ENCODE measurements at places on chromosomes 3 and 15.

- DNase-seq, result no peak
Measured at GRCh38 chr3:189449084-189449483, 182.1 kb upstream of the TP63 start.

DNA sequence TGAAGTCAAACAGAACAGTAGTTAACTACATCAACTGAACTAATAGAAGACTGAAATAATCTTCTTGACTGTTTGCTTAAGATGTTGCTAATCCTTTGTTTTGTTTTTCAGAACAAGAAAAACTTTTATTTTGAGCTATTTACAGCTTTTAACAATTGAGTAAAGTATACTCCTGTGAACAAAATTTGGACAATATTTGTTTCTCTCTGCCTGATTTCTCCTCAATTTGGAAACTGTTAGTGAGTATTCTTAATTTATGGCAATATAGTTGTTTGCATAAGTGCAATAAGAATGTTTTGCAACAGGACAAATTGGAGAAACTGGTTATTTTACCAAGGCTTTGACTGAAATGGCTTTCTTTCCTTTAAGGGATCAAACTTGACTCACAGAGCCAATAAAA lies 36.5 kb upstream of the ENTPD3 start:
- DNase-seq, result no peak

DNA sequence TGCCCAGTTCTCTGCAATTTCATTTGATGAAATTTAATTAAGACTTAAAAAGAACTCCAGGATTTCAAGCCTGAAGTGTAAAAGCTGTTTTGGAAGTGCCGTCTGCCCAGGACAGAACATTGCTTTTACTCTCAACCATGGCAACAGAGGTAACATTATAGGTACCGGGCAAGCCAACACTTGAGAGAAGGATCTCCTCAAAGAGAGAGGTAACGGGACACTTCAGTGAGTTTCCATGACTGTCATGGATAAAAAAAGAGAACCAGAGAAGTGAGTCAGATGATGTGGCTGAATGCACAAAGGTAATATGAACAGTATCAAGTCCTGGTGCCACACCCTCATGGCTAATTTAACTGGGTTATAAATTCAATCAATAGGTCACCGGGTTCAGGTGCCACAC lies 130.2 kb upstream of the LMOD3 start:
- DNase-seq, result no peak

- no peak for DNase-seq
Measured at GRCh38 chr3:23778446-23778845, 27.3 kb upstream of the UBE2E1 start.

DNA sequence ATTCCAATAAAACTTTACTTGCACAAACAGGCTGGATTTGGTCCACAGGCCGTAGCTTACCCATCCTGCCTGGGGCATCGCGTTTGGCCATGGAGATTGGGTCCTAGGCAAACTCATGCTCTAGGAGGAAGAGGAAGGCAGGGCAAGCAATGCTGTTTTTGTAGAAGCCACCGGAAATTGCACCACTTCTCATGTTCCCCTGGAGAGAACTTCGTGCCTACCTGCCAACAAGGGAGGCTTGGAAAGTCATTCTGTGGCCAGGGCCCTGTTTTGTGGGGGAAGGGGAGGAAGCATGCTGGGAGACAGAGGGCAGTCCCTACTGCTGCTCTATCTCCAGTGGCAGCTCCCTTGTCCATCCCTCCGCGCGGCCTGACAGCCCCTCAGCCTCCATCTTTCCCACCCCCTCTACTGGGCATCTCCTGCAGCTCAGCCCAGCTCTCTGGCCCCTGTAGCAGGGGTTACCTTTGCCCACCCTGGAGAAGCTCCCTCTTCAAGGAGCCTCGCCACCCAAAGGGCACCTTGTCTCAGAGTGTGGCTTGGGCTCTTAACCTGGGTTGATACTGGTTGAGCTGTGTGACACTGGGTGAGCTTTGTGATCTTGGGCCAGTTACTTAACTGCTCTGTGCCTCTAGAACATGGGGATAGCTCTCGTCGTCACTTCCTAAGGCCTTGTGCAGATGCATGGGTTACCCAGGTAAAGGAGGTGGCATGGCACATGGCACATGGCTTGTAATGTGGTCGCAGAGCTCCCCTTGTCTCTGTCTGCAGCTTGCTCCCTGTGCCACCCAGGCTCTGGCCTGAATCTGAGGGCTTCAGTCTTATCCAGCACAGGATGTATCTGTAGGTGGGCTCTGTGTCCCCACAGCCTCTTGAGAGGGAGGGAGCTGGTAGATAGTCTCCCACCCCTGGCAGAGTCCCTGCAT lies 6.1 kb downstream of the ABTB1 start:
- DNase-seq, result no peak

DNA sequence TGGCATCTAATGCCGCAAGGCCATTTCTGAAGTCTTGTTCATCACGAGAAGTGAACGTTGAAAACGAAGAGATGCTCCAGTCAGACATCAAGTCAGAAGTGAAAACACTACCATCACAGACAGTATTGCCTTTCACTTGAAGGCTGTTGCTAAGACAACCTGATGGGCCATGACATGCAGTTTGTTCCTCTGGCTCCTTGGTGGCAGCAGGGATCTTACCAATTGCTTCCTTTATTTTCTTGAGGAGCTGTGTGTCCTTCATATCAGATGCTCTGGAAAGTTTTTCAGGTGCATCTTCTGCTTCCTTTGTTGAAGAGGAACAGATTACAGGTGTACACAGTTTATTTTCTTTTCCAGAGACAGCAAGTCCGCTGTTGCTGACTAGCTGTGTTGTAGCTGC lies 30.7 kb upstream of the MYLK start:
- no peak for DNase-seq

DNA sequence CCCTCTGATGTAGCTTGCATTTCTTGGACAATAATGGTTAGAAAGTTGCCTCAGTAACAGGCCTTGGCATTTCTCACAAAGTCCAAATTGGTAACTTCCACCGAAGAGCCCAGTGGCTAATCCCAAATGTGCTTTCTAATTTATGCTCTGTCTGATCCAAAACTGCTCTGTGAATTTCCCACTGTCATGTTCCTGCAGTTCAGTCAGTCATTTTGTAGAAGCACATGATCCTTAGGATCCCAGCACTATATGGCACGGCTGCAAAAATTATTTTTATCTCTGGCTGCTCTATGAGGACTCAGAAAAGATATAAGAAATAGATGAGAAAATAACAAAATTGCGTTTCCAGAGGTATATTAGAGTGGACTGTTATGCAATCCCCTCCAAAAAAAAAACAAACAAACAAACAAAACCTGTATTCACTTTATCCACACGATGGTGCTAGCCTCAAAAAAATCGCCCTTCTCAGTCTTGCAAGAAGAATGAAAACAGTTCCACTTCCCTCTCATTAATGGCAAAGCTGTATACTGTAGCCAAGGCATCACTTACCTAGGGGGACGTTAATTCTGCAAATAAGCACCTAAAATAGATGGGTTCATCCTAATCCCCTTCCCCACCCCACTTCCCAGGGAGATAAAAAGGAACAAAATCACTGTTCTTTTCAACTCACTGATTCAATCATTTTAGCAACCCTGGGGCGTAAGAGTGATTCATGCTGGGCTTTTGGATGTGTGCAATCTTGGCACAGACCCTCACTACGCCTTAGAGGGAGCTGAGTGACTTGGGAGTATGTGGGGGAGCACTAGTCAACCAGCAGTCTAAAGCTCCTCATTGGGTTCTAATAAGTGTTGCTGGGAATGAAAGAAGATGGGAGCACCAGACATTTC lies 61.3 kb downstream of the TMCO5A start:
- DNase-seq, result no peak

DNA sequence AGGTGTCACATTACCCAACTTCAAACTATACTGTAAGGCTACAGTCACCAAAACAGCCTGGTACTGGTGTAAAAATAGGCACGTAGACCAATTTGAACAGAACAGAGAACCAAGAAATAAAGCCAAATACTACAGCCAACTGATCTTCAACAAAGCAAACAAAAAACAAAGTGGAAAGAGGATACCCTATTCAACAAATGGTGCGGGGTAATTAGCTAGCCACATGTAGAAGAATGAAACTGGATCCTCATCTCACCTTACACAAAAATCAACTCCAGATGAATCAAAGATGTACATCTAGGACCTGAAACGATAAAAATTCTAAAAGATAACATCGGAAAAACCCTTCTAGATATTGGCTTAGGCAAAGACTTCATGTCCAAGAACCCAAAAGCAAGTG lies 13.1 kb downstream of the PEAK1 start:
- no peak for DNase-seq

DNA sequence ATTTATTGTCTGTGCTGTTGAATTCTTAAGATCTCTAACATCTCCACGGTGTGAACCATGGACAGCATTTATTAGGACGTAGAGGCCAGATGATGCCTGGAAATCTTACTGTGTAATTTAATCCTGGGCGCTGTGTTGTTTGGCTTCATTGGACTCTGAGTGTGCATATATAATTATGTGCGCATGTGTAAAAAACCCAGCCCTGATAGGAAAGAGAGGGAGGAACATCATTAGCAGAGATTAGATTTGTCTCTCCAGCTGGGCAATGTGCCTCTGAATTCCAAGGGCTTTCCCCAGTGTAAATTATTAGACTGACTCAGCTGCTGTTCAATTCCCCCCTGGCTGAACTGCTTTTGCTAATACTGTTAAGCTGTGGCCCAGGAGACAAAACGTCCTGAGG lies 39.6 kb downstream of the MAP3K13 start:
- no peak for DNase-seq

GRCh38 chr15:38696109-38696727 lies 131.6 kb upstream of the RASGRP1 start:
- DNase-seq, result peak; percentile 60

DNA sequence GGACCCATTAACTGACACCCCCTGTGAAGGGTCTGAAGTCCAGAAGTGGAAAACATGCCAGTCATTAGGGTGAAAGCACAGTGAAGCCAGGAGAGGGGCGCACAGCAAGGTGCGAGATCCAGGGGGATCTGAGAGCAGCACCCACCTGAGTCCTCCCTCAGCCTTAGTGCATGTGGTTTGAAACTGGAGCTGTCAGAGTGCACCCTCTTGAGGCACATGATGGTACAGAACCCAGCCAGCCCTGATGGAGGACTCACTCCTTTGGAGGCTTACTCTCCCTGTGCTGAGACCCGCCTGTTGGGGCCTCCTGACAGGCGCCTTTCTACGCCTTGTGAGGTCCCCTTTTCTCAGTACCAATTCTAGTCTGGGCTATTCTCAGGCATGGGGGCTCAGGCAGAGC lies 77.8 kb downstream of the IL20RB start:
- DNase-seq, result no peak

DNA sequence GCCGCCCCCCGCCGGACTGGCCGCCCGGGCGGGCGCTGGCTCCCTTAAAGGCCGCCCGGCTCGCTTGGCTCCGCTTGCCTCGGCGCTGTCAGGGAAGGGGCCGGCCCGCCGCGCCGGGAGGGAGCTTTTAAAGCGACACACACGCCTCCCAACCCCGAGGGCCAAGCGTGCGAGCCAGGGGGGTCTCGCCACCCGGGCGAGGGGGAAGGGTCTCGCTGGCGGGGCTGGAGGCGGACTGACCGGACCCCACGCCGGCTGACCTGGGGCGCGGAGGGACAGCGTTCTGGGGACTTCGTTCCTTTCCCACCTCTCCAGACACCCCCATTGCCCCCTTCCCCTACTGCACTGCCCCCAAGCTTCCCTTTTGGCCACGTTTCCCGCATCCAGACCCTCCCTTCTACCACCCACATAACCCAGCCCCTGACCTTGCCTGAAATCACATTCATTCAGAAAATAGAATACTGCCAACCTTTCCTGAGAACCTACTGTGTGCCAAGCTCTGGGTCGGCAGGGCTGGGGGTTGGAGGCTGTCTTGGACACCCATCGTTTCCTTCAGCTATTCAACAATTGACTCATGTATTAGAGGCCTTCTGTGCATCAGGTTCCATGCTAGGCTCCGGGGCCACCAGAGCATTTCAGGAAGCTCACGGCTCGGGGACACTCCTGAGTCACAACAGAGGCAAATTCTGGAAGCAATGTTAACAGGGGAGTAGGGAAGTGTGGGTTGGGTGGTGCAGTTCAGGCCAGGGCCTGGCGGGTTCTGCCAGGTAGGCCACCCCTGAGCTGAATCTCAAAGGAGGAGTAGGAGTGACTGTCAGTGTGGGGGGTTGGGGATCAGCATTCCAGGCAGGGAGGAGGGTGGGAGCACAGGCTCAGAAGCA lies at the start of gene INSYN1:
Gene INSYN1, minus strand, starts transcription at position 102 of the 881 bp plus-strand sequence. CDS start 2,221 bp downstream, outside the sequence.
- no peak for DNase-seq

DNA sequence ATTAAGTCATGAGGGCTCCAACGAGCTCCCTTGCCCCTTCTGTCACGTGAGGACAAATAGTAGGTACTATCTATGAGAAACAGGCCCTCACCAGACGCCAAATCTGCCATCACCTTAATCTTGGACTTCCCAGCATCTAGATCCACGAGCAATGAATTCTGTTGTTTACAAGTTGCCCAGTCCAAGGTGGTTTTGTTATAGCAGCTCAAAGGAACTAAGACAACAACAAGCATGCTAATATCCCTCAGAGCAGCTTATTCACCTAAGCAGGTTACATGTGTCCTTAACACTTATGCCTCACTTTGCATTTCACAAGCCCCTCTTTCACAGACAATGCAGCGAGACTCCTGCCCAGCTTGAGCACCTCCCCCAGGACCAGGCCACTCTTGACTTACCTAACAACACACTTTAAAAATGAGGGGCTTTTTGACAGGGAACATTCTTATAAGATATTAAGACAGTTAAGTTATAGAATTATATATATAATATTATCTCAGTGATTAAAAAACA lies 219.5 kb downstream of the PLCH1 start:
- no peak for DNase-seq

DNA sequence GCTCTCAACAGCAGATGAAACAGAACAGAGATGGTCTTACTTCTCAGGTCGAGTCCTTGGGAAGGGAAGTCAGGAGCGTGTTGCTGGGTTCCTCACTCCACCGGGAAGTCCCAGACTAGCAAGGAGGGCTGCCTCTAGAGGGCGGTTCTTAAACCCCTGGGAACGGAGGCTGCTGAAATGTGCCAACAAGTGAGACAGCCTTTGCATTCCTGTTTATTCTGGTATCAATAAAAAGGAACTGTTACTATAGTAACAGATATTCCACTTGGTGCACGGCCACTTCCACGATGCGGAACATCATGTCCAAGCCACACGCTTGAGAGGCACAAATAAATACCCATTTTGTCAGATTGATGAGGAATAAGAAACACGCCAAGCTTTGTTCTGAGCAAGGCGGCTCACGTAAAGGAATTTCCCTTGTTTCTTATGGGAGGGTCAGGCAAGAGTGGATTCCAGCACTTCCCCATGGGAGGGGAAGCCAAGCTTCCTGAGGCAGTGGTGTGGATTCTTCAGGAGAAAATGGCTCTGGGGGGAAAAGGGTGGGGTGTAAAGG lies at the start of gene FAM107A:
Gene FAM107A, minus strand, starts transcription at position 123 of the 553 bp plus-strand sequence. CDS start 7,531 bp downstream, outside the sequence.
- no peak for DNase-seq

- DNase-seq, result no peak
Measured at GRCh38 chr15:88716543-88717381, 77.9 kb downstream of the ISG20 start.
